ENCODE measurements at places on chromosomes 11 and 22.

DNA sequence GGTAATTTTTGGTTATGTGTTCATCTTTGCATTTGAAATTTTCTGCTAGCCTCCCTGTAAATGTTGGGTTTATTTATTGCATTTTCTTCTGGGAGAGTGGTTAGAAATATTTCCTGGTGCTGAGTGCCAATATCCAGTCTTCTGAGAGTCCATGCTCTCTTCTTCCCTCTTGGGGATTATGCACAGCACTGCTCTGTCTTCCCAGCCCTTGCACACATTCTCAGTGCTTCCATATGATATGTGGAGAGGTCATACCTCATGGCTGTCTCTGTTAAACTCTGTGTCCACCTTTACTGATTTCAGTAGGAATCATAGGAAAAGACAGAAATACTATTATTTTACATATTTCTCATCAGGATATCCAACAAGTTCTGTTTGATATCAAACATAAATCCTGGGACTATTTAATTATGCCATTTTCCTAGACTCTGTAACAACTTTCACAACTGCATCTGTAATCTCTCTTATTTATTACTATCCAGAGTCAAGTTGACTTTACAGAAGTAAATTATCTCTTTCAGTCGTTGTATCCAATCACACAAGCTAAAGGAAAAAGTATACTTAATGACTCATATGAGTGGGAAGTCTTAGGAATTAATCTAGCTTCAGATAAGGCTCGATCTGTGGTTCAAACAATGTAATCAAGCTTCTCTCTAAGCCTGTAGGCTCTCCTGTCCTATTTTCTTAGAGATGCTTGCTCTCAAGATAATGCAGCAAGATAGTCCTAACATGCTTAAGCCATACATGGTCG is 2.7 kb upstream of the NXPE1 start:
- no peak for DNase-seq

DNA sequence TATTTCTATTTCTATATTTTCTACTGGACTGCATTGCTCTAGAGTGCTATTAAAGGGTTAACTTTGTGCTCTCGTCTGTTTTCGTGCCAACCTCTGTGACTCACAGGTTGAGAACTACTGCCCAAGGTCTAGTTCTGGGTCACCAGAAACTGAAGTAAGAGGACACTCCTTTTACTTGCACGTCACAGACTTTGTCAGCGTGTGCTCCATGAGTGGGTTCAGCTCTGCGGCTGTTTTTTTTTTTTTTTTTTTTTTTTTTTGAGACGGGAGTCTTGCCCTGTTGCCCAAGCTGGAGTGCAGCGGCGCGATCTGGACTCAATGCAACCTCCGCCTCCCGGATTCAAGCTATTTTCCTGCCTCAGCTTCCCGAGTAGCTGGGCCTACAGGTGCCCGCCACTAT is 49.8 kb downstream of the CLMP start:
- no peak for DNase-seq

GRCh38 chr11:34324466-34324865 is 33.3 kb downstream of the ABTB2 start:
- no peak for DNase-seq

DNA sequence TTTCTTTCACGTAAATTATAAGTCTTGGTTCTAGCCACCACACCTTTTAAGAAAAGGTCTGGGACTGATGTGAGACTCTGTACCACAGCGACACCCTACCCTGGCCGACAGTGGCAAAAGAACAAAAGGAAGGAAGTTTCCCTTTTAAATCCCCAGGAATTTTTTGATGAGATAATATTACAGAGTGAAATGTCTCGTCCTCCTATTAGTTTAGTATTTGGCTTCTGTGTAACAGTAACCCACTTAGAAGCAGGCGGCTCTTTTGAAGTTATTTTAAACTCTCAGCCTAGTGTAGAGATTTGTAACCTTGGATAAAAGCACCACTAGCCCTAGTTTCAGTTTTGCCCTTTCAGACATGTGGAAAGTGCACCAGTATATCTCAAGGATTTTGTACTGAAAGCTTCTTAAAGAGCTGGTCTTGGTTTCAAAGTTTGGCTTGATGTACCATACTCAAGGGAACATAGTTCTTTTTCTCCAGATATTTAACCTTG is 84.1 kb downstream of the C22orf31 start:
- no peak for DNase-seq

DNA sequence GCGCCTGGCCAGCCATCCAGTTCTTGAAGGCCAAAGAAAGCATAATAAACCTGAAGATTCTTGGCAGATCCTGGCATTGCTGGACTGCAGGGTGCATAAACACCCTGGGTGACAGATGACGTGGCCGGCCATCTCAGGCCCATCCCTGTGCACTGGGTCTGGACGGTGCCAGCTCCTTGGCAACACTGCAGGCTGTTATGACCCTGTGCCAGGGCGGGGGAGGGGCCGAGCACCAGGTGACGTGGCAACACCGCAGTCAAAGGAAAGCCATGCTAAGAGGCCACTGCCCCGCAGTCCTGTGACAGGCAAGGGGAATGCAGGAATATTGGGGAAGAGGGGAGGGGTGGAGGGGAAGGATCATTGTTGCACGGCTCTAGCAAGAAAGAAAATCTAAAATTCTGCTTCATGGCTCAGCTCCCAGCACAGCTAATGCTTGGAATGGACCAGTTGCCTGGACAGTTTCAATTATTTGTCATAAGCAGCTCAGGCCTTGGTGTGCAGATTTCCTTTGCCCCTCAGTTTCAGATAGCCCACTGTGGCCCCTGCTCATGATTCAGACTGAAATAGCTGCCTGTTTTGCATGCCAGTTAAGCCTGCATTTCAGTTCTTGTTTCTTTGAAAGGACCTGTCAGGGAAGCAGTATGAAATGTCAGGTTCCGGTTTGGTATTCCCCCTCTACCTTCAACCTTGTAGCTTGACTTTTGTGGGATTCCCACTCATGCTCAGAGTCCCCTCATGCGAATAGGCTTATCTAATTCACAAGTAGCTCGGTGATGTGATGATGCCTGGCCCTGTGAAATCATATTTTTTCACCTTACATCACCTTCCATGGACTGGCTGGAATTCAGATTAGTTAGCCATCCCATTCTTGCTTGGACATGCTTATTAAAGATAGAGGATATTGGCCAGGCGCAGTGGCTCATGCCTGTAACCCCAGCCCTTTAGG is 29.7 kb upstream of the DDX6 start:
- DNase-seq = no peak

GRCh38 chr11:117979481-117980211 is 6.5 kb upstream of the IL10RA start:
- no peak for DNase-seq

- DNase-seq = no peak
Observed at GRCh38 chr22:24422102-24422665, 5.2 kb upstream of the ADORA2A start.

GRCh38 chr11:45161252-45162063 is 15.0 kb downstream of the PRDM11 start:
- DNase-seq = no peak

GRCh38 chr22:40560551-40560950 is 76.0 kb downstream of the MRTFA start:
- no peak for DNase-seq

GRCh38 chr11:74783241-74783871 is 34.7 kb downstream of the RNF169 start:
- no peak for DNase-seq
